ENCODE measurements at places on chromosomes 13 and 19. TPM values are rescaled to one million over a fixed set of nuclear protein-coding genes. Genes with fewer than 3 reads are reported as not detected.

Gene MIR17HG
- 2.9 TPM for polyA plus RNA-seq

Gene LHB
- polyA plus RNA-seq, result not detected

Gene ZNF568
- polyA plus RNA-seq, result 24.8 TPM

Gene FFAR2
- 0.31 TPM for polyA plus RNA-seq

Gene LSR
- polyA plus RNA-seq, result 51.5 TPM

Gene DZIP1
- polyA plus RNA-seq, result 64.8 TPM

Gene TNFSF9
- 0.33 TPM for polyA plus RNA-seq

Gene ZNF844
- polyA plus RNA-seq, result 34.0 TPM

Gene PGLYRP1
- not detected for polyA plus RNA-seq

Gene ZNF724
- 5.4 TPM for polyA plus RNA-seq

- peak; percentile 61 for DNase-seq
These were observed 34.4 kb upstream of the OXGR1 start for GRCh38 chr13:97028441-97029299.

DNA sequence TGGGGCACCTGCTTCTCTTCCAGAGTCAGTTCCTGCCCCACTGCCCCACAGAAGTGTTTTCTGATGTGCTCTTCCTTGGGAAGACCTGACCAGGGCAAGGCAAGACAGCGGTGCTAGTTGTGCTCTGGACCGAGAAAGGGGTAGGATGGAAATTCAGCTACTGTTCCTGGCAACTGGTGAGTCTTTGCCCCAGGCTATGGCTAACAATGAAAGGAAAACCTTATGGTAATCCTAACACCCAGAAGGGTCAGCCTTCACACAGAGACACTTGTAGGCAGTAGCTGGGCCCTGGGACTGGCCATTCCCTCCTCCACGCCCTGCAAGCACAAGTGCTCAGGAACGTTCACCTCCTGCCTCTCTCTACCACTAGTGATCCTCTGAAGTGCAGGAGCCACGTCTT, 9.6 kb upstream of the CYSLTR2 start:
- no peak for DNase-seq

DNA sequence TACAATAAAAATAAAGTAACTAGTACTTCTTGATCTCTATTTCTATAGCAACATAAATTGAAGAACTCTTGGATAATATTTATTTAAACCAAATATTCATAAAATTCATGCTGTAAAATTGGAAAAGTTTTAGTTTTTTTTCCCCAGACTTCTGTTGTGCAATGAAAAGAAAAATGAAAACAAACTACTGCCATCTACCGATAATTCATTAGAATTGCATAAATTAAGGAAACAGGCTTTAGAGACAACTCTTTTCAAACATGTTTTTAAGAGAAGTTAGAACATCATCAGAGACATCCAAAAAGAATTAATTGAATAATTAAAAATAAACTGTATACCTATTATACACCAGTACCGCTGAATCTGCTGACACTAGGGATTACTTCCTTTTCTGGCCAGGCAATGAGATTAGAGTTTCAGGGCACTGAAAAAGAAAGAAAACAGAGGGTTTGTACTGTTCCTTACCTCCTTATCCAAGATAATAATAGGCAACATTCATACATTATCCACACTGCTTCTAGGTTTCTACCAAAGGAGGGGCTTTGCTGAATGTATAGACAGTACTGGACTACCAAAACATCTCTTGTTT, 4.9 kb downstream of the CCDC122 start:
- DNase-seq, result no peak

GRCh38 chr19:35281303-35281702, 1.0 kb upstream of the HAMP start:
- DNase-seq, result no peak

DNA sequence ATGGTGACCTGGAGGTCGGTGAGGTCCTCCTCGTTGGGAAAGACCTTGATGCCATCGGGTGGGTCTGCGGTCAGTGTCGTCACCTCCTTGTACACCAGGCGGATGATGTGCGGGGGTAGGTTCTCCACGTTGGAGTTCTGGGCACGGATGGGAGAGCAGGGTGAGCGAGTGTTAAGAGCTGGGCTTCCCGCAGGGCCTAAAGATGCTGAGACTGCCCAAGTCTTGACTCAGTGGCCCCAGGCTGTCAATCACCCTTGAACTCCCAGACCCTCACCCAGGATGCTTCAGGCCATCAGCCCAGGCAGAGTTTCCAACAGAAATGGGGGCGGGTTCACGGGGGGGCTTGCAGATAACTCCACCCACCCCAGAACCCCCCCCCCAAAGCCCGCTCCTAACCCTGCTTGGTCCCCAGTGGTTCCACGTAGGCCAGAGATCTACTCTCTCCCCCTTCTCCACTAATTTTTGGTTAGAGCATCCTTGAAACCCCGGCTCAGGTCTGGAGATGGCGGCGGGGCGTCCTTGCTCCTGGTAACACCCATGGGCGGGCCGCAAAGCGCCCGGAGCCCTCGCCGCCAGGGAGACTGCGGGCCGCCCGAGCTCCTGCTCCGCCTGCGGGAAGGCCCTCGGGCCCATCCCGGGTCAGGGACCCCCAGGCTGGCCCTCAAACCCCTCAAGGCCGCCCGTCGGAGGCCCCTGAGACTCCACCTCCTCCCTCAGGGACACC, 600 bp downstream of the UBE2S start:
- no peak for DNase-seq

GRCh38 chr19:55172741-55173140, 6.3 kb upstream of the DNAAF3 start:
- DNase-seq, result no peak

- no peak for DNase-seq
These were observed 41.8 kb downstream of the UGGT2 start for GRCh38 chr13:96011291-96011872.

GRCh38 chr13:102325321-102325720, 76.5 kb downstream of the FGF14 start:
- no peak for DNase-seq

DNA sequence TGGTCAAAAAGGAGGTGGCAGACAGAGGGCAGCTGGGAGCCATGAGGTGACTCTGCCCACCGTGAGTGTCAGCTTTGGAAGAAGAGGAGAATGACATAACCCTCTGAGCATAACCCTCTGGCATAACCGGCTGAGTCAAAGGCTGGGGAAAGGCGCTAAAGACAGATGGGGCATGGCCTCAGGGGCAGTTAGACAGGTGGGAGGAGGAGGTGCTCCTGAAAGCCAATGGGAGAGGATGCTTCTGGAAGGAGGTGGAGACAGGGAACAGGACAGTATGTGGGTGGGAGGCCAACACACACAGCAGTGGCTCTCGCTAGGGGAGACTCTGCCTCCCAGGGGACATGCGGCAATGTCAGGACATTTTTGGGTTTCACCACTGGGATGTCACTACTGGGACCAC, 17.1 kb downstream of the ELAVL1 start:
- no peak for DNase-seq

DNA sequence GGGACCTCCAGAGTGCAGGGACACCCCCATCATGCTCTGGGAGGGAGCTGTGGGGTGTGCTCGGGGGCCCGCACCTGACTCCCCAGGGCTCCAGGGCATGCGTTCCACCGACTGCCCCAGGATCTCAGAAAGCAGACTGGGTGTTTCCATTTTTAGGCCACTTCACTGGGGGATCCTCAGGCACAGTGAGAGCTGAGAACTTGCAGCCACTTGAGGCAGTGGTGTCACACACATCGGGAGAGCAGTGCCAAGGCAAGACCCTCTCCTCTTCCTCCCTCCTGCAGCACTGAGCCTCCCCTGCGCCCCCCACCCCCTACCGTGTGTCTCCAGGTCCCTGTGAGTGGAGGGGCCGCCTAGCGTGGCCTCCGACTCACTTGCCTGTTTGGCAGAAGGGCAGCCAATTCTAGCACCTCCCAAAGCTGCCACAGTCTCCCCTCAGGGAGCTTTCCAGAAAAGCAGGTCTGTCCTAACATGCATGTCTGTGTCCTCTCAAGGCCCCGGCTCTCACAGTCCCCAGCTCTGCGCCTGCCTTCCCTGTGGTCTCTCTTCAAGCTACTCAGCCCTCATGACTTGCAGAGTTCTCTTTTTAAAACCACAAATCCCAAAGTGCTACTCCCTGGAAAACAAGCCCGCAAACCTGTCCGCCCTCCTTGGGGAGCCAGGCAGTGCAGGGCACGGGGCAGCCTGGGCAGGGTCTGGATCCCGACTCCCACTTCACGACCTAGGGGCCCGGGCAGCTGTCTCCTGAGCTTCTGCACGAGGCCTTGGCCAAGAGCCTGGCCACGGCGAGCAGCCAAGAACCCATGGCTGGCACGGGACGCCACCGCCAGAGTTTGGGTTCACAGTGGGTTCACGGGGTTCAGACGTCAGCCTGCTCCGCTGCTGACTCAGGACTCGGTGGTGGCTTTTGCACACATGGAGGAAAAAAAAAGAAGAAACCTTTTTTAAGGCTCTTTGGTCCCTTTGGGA, 94.1 kb downstream of the STK24 start:
- DNase-seq, result no peak

DNA sequence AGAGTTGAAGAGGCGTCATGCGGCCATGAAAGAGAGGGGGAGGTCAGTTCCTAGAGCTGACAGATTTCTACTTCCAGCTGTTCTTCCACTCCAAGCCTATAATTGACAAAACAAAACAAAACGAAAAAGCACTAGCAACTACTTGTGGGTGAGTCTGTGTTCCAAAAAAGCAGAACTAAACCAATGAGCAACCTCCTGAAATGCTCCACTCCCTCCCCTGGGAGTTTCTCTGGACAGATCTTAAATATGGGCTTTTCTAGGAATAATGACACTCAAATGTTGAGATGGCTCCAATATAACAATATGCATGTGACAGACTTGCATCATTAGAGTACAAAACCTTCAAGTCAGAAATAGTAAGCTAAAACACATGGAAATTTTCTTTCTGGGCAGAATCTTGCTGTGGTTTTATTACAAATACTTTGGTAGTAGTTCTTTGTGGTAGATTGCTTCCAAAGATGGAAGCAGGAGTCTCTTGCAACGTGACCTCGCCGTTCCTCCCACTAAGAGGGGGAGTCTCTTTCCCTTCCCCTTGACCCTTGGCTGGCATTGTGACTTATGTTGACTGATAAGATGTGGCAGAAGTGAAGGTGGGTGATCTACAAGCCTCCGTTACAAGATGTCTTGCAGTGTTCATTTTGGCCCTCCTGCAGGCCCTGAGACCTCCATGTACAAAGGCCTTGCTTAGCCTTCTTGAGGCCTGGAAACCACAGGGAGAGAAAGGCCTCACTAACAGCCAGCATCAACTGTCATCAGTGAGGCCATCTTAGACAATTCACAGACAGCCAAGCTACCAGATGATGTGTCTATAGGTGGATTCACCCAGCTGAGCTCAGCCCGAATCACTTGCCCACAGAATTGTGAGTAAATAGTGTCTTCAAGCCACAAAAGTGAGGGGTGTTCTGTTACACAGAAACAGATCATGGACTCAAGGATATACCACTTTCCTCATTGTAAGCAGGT, 173.1 kb upstream of the RFC3 start:
- no peak for DNase-seq

DNA sequence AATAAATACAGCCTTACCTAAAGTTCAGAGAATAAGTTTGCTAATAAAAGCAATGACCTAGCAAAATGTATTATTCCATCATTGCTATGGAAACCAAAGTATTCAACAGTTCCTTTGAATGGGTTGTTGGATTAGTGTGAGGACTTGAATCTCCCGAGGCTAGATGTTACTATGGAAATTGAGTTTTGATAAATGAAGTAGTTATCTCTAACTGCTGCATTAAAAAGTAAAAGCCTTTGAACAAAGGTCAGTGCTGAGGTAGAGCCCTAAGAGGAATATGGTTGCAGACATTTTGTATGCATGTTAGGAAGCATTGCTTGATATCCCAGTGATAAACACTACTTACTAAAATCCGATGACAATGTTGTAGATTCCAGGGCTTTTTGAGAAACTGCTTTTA, 6.2 kb downstream of the KLF5 start:
- DNase-seq, result no peak

DNA sequence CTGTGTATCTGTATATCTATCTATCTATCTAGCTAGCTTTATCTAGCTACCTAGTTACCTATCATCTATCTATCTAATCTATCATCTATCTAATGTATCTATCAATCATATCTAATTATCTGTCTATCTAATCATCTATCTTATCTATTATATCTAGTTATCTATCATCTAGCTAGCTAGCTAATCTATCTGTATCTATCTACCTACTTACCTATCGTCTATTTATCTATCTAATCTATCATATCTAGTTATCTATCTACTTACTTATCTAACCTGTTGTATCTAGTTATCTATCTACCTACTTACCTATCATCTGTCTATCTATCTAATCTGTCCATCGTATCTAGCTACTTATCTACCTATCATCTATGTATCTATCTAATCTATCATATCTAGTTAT, 17.9 kb downstream of the VSTM1 start:
- DNase-seq, result no peak

GRCh38 chr13:45232591-45232990, 31.7 kb upstream of the KCTD4 start:
- DNase-seq, result no peak

DNA sequence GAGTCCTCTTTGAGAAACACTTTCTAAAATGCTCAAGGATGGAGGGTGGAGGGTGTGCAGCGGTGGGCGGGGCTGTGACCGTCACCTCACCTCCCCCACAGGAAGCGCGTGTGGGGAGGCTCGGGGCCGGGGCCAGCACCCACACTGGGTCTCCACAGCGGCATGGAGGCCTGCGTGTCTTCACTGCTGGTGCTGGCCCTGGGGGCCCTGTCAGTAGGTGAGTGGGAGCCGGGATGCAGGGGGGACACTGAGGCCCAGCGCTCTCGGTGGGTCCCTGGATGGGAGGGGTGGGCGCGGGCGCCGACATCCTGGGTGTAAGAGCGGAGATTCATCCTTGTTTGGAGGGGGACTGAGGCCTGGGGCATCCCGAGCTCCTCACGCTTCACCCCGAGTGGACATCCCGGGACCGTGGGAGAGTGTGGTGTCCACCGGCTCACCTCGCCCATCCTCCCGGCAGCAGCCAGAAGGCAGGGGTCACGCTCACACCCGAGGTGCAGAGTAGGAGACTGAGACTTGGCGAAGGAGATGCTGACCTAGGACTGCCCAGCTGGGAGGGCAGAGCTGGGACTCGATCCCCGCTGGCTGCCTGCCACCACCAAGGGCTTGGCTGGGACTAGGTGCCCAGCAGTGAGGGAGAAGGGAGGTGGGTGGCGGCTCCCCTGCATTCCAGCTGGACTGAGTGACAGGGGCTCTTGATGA, at the start of gene GZMM:
Gene GZMM, plus strand, starts transcription at position 144 of the 699 bp plus-strand sequence. Its CDS starts 19 bp downstream, at position 163.
- DNase-seq, result no peak

DNA sequence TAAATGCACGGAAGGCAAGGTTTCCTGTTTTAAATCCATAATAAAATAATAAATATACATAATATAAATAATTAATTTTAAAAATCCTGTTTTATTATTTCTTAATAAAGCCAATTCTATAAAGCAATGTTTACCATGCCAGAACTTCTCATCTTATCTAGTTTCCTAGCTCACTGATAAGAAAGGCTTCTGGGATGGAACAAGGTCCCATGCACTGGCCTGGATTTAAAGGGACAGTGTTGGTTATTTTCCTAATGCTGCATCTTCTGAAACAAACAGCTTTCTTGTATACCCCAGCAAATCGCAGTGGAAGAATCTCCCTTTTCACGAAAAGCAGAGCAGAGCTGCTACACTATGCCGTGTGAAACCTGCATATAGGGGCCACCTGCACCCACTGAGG, 68.8 kb downstream of the LNX2 start:
- DNase-seq, result no peak

- no peak for DNase-seq
These were observed 33.6 kb upstream of the SLC10A2 start for GRCh38 chr13:103099722-103100293.
